ENCODE measurements at places on chromosomes 1 and 21.

- DNase-seq, result no peak
Observed at GRCh38 chr1:19680644-19681043, 16.0 kb downstream of the HTR6 start.

DNA sequence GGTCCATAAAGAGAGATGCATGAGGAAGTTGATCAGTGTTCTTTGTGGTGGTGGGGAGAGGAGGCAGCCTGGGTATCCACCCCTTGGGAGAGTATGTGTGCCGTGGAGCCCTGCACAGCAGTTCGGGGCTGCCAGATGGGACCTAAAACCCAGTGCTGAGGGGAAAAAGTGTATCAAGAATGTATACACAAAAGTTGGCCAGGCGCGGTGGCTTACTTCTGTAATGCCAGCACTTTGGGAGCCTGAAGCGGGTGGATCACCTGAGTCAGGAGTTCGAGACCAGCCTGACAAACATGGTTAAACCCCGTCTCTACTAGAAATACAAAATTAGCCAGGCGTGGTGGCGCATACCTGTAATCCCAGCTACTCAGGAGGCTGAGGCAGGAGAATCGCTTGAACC, 4.1 kb upstream of the TTC4 start:
- DNase-seq, result no peak

DNA sequence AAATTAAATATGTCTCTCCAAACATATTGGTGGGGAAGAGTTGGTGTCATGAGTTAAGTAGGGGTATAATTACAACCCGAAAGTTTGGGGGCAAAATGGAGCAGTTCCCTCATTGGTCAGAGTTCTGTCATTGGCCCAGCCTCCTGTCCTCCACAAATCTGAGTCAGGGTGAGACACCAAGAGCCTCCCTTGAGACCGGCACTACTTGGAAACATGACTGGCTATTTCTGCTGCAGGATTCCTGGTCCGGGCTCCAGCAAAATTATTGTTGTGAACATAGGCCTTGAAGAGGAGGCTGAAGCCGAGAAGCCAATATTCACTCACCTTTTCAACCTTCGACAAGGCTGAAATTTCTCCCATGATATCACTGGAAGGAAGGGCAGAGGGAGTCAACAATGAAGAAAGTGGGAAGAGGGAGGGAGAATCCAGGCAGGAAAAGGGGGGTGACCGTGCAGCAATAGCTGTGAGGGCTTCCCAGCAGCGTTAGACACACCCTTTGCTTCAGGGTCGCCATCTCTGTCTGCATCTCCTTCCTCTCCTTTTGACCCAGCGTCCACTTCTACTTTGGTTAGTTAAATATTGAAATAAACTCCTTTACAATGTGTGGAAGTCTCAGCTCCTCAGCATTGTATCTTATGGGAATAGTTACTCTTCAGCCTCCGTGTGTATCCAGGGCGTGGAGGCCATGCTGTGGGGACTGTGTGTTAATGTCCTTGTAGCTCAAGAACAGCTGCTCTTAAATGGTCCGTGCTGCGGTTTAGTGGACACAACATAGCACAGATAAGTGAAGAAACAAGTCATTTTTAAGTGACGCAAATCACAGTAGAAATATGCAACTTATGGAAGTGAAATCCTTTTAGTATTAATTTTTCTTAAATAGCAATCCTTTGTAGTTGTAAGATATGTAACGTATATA, 307.4 kb downstream of the DISC1 start:
- no peak for DNase-seq

DNA sequence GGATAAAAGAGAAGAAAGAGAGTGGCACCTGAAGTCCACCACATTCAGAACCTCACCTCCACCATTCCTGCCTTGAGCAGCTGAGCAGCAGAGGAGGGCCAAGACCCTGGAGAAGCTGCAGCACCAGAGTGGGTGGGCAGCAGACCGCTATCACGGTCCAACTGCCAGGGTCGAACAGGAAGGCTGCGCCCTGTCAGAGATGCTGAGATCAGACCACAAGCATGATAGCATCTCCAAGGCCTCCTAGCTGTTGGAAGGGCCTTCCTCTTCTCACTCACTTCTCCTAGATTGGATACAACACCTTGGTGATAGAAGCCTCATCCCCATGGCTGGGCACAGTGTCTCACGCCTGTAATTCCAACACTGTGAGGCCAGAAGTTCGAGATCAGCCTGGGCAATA, 12.1 kb upstream of the SLC45A3 start:
- DNase-seq, result no peak

DNA sequence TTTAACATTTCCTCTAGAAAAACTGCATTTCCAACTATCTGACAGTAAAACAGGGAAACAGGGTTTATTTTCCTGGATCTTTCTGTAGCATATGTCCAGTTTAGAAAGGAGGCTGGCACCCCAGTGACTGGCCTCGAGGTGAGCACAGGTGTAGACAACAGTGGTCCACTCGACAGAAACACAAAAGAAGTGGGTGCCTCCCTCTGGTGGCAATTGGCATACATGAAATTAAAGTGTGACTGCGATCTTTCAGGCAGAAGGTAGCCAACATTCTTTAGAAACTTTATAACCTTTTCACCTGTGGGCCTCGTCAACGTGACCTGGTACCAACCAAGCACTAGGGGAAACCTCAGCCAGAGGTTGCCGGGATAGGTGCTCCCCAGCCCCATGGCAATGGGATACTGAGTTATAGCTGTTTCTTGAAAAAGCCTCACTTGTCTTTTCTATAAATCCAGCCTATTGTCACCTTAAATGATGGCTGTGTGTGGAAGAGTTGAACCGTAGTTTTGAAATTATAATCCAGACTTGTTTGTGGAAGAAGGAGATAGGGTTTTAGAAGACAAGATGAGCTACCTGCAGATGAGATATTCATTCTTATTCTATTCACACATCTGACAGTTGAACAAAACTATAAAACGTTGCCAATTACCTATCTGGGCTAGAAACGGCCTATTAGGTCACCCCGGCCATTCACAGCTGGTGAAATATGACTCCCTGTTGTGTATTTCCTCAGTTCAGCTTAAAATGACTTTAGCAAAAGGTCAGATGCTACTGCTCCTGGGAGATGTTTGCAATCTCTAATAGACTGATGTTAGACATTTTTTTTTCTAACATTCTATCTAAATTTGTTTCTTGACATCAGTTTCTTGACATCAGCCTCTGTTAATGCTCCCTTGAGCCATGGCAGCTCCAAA, 44.3 kb downstream of the PCP4 start:
- DNase-seq, result no peak

GRCh38 chr1:248810000-248810726, 15.6 kb downstream of the SH3BP5L start:
- DNase-seq, result no peak

DNA sequence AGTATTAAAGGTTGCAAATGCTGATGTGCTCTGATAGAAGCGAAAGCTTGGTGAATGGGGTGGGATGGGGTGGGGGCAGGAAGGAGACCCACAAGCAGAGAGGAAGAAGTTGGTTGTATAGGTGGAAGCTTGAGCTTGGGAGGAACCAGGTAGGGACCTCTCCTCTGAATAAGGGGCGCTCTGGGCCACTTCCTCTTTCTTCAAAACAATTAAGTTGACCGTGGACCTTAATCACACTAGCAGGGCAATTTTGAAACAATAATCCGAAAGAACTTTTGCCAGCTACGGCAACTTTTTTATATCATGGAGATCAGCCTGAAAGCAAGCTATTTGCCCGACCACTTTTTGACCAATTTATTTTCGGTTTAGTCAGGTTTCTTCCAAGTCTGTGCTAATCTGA, 1.9 kb upstream of the DYRK1A start:
- no peak for DNase-seq
